Thyroid gland (tissue), 4 donors: ENCODE measurements at places on chromosomes 3 and 15. TPM values are rescaled to one million over a fixed set of nuclear protein-coding genes. Genes with fewer than 3 reads are reported as not detected.

GRCh38 chr3:192927016-192927415 lies 9.4 kb upstream of the MB21D2 start:
- no peaks in the 10 kb centered on the region for H3K27me3 ChIP-seq
- no peaks in the 10 kb centered on the region for H3K36me3 ChIP-seq
- H3K4me3 ChIP-seq: no peak overlapping the region
- DNase-seq: no peak
- no peak overlapping the region for H3K27ac ChIP-seq

The CCK gene
- not detected for total RNA-seq

GRCh38 chr3:45939341-45939771 lies 3.9 kb upstream of the CXCR6 start:
- H3K27ac ChIP-seq: peak overlapping the region; percentile 67
- H3K27me3 ChIP-seq: no peaks in the 10 kb centered on the region
- H3K4me3 ChIP-seq: no peak overlapping the region

- DNase-seq: peak; percentile 37
- H3K4me1 ChIP-seq: peaks cover 10% of the 10 kb centered on the region
- no peak overlapping the region for H3K27ac ChIP-seq
- H3K4me3 ChIP-seq: no peak overlapping the region
- H3K27me3 ChIP-seq: no peaks in the 10 kb centered on the region
- H3K36me3 ChIP-seq: no peaks in the 10 kb centered on the region
Observed at GRCh38 chr3:42961633-42962032, 17.5 kb upstream of the GASK1A start.

DNA sequence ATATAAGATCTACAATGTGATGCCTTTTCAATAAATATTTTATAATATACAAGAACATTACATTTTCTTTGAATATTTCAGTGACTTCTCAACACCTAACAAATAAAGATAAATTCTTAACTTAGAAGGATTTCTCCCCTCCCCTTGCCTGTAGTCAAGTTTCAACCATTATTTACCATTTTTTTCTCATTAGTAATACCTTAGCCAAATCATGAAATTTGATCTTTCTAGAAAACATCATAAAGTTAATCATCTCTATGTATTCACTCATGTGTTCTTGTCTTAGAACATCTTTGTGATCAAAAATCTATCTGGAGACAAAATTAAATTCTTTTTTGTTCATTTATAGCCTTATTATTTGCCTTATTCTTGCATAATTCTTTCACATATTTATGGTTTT lies 1201.8 kb upstream of the EPHA6 start:
- H3K4me1 ChIP-seq: no peaks in the 10 kb centered on the region
- H3K27ac ChIP-seq: no peak overlapping the region
- no peaks in the 10 kb centered on the region for H3K27me3 ChIP-seq
- H3K4me3 ChIP-seq: no peak overlapping the region

GRCh38 chr3:31848911-31849310 lies 132.2 kb downstream of the OSBPL10 start:
- no peak overlapping the region for H3K4me3 ChIP-seq
- DNase-seq: no peak
- H3K36me3 ChIP-seq: no peaks in the 10 kb centered on the region
- H3K27ac ChIP-seq: no peak overlapping the region
- no peaks in the 10 kb centered on the region for H3K4me1 ChIP-seq

The LMAN1L gene
- total RNA-seq: 3.5 TPM

GRCh38 chr3:139198186-139198585 lies 145.6 kb upstream of the MRPS22 start:
- no peak for DNase-seq
- H3K4me1 ChIP-seq: no peaks in the 10 kb centered on the region
- no peak overlapping the region for H3K27ac ChIP-seq
- H3K27me3 ChIP-seq: no peaks in the 10 kb centered on the region
- no peaks in the 10 kb centered on the region for H3K36me3 ChIP-seq
- no peak overlapping the region for H3K4me3 ChIP-seq

The MST1 gene
- total RNA-seq: 43.5 TPM

GRCh38 chr3:16474216-16474615 lies 39.3 kb downstream of the RFTN1 start:
- H3K4me3 ChIP-seq: no peak overlapping the region
- no peaks in the 10 kb centered on the region for H3K36me3 ChIP-seq
- DNase-seq: no peak
